ENCODE measurements at places on chromosomes 12 and 14.

GRCh38 chr12:119448611-119449131 lies 114.1 kb downstream of the CCDC60 start:
- DNase-seq: no peak

GRCh38 chr14:101813171-101813759 lies 51.8 kb downstream of the PPP2R5C start:
- DNase-seq: no peak

DNA sequence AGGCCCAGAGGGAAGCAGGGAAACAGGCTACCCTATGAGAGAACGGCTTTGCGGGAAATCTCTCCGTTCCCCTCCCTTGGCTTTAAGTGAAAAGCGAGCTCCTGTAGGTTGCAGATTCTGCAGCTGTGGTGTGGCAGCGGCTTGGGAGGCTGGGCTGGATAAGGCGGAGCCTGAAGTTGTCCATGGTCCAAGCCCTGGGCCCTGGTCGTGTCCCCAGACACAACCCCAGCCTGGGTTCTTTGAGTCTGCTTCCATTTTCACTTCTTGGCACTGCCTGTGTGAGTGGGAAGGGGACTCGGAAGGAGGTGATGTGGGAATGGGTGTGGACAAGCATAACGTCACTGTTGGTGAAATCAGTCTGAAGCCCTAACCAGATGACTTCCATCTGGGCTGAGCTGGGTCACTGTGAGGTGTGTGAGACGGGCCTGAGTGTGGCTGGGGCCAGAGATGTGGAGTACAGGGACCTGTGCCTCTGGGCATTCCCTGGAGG lies 43.0 kb upstream of the CTDSP2 start:
- no peak for DNase-seq

GRCh38 chr14:23147676-23148075 lies 28.6 kb upstream of the CEBPE start:
- no peak for DNase-seq

DNA sequence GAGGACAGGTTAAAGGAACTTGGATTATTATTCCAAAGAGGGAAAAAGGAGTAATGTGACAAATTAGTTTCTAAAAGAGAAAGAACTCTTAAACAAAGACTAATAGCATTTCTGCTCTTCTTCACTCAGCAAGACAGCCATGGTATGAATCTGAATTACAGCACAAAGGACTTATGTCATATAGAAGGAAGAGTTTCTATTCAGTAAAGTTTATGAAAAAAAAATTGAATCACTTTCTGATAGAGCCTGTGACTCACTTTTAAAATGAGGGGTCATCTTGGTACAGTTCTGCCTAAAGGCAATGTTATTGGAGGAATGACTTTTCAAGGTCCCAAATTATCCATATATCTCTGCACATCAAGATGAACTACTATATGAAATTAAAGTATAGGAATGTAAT lies 101.7 kb downstream of the DUSP6 start:
- DNase-seq: no peak

DNA sequence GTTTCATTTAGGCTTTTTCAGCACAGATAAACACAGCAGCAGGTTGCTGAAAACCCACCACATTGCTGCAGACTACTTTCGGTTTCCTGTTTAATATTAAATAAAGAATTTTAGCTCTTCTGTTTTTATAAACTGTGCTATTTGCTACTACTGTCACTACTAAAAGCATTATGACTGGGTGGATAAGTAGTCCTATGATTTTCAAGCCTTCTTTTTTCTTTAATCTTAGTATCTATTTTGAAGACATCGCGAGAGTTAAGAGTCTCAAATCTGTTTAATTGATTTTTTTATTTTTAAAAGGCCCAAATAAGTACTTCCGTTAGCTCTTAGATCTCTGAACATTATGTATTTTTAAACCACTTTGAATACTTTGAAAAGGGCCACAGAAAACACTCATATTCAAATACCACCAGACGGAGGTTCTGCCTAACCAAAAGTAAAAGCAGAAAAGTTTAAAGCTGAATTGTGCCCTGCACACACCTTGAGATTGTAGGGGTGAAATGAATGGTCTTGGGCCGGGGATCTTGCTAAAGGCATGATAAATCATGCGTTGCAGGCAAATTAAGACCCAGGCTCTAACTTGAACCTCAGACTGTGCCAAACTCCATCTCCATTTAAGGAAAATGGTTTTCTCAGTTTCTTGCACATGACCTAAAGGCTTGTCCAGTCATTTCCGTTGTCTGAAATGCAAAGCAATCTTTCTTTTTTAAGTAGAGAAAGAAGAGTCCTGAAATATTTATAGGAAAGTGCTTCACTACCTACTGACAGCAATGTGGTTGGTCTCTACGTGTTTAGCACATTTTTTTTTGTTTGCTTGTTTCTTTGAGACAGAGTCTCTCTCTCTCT lies 13.6 kb upstream of the FOXN3 start:
- no peak for DNase-seq

DNA sequence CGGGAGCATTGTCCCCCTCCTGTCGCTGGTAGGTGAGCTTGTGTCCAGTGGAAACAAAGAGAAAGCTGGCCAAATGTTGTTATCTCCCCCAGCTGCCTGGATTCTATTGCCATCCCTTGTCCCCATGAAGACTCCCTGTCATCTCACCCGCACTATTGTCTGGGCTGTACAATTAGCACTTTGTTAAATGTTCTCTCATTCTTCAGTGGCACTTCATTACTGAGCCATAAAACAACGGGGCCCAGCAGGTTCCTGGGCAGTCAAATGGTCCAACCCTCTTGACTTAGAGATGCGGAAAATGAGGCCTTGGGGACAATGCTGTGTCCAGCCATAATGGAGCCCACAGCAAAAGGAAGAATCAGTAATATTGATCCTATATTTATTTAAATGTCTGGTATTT lies 13.2 kb upstream of the COL2A1 start:
- DNase-seq: no peak

DNA sequence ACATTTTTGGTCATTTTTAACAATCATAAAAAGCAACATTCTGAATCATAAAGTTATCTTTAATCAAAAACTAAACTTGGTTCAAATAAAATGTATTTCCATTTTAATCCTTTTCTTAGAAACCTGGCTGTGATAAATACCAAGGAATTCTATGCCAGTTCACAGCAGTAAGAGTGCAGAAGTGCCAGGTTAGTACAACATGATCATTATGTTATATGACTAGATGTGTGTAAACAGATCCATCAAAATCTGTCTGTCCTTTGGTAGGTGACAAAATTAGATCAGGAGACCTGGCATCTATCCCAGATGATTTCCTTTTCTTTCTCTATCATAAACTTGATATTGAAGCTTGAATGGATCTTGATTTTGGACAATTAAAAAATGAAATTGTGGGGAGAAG lies 200.6 kb upstream of the STXBP6 start:
- no peak for DNase-seq

DNA sequence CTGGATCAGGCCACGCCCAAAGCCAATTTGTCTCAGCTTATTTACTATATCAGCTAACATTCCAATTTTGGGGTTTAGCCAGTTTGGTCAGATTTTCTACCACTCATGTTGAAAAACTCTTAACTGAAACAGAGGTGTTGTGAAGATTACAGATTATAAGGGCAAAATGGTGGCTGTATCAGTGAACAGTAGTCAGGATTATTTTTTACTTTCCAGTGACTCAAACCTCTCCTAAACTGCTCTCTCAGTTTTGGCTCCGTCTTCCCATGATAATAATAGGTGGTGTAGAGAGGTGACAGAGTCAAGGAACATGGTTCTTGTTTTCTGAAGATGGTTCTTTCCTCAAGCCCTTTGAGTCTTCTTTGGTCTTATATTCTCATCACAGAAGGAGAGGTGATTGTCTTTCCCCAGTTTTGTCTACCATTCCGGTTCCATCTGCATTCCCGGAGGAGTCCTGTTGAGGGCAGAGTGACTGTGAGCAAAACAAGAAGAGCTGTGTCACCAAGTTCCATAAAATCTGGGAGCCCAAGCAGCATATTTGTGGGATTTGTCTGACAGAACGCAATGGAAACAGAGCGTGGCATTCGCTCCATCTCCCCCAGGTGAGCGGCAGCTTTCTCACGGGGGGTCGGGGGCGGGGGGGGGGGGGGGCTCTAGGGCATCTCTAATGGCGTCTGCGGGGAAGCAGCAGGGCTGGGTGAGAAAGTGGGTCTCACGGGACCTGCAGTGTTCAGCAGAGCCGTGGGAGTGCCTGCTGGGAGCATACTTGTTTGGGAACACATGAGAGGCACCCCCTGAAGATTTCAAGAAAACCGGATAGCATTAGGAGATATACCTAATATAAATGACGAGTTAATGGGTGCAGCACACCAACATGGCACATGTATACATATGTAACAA lies 59.1 kb downstream of the TBC1D30 start:
- no peak for DNase-seq

GRCh38 chr12:68804657-68805591 lies 3.1 kb upstream of the MDM2 start:
- no peak for DNase-seq

- no peak for DNase-seq
Observed at GRCh38 chr14:68014771-68015170, 195.2 kb downstream of the RAD51B start.

GRCh38 chr12:114193474-114193873 lies 212.5 kb downstream of the TBX5 start:
- no peak for DNase-seq

DNA sequence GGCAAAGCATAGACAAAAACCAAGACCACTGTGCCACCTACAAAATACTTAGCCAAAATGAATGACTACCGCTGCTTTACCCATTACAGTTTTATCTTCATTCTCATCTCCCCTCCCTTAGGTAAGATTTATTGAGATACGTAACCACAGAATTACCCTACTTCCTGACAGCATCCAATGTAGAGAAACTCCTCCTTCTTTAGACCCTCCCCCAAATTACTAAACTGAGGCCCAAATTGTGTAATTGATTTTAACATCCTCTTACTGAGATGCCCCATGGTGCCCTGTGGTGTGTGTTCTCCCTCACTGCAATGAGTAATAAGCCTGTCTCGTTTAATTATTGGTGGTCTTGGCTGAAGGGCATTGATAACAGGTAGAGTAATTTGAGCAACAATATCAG lies 19.1 kb downstream of the VRK1 start:
- DNase-seq: no peak

Data from CD4-positive, alpha-beta T cell (primary cell).